ENCODE measurements at places on chromosomes 11 and 22. TPM values are rescaled to one million over a fixed set of nuclear protein-coding genes. Genes with fewer than 3 reads are reported as not detected.

NDUFS8 gene
- total RNA-seq = 83.0 TPM

VSTM5 gene
- 1.6 TPM for total RNA-seq

MMP11 gene
- total RNA-seq = 10.8 TPM

ANGPTL5 gene
- not detected for total RNA-seq

- no peak for DNase-seq
These were observed at the start of gene PATE3 for GRCh38 chr11:125787827-125788226. TSS of gene PATE3 (plus strand) at chr11:125788127. CDS start at chr11:125788152, 25 bp downstream.

DNA sequence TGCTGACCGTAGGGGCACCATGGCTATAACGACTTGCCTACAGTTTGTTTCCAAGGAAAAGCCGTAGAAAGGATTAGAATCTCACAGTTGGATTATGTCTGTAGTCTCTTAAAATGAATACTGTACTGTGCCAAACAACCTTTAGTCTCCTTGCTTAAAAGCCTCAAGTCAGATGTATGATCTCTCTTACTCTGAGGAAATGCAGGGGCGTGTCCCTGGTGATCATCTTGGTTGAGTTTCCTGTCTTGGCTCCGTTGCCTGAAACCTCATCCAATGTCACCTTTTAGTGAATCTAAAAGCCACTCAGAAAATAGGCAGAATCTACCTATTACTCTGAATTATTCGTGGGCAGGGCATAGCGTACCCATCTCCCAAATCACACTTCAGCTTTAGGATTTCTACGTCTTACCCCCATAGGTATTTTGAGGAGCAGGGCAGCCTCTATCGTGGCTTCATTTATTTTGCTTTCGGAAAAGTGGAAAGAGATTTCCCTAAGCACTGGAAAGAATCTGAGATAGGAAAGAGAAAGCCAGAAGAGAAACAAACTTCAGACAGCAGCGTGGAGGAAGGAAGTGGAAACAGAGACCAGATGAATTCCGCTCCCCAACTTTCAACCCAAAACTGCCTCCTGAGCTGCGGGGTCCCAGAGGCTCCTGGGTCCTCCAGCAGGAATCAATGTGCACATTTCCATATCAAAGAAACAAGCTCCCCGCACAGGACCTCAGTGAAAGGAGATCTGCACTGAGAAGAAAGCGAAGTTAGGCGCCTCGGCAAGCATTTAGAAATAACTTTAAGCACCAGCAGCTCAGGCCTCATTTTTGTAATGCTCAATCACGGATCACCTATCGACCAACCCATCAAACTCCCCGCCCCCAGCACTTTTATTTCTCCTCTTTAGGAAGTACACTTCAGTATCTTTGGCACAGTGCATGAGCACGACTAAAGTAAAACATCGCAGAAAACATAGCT is 245.8 kb downstream of the ETS1 start:
- DNase-seq = peak; percentile 31

DNA sequence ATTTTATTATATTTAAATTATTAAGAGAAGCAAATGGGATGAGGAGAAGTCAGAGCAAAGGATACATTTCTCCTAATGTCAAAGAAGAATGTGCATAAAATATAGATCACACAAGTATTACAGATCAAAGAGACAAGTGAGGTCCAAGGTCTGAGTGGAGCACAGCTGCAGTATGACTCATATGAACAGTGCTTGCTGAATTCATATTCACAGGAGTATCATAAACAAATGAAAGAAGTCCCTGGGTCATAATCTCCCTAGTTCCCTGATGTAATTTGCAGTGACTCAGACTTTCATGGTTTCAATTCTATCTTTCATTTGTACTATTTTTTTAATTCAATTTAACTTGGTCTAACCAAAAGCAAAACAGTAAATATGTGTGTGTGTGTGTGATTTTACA is 499.0 kb upstream of the CCDC179 start:
- DNase-seq = peak; percentile 65

GRCh38 chr11:1916132-1916985 is 3.1 kb upstream of the TNNT3 start:
- DNase-seq = no peak

GRCh38 chr22:48714231-48714630 is 1113.4 kb downstream of the BRD1 start:
- no peak for DNase-seq

- DNase-seq = no peak
These were observed 13.1 kb downstream of the MLC1 start for GRCh38 chr22:50072167-50072555.

DNA sequence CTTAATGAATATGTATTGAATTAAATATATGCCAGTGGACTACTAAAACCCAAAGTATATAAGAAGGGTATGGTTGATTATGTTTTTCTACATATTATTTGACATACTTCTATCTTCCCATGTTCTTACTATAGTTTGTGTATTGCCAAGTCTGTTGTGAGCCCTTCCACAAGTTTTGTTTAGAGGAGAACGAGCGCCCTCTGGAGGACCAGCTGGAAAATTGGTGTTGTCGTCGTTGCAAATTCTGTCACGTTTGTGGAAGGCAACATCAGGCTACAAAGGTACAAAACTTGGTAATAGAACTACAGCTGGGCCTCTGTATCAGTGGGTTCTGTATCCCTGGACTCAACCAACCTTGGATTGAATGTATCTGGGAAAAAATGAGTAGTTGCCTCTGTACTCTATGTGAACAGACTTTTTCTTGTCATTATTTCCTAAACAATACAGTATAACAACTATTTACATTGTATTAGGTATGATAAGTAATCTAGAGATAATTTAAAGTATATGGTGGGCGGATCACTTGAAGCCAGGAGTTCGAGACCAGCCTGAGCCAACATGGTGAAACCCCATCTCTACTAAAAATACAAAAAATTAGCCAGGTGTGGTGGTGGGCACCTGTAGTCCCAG is 38.7 kb upstream of the TTC36 start:
- peak; percentile 92 for DNase-seq

GRCh38 chr11:34397811-34398210 is 40.0 kb upstream of the ABTB2 start:
- DNase-seq = no peak

DNA sequence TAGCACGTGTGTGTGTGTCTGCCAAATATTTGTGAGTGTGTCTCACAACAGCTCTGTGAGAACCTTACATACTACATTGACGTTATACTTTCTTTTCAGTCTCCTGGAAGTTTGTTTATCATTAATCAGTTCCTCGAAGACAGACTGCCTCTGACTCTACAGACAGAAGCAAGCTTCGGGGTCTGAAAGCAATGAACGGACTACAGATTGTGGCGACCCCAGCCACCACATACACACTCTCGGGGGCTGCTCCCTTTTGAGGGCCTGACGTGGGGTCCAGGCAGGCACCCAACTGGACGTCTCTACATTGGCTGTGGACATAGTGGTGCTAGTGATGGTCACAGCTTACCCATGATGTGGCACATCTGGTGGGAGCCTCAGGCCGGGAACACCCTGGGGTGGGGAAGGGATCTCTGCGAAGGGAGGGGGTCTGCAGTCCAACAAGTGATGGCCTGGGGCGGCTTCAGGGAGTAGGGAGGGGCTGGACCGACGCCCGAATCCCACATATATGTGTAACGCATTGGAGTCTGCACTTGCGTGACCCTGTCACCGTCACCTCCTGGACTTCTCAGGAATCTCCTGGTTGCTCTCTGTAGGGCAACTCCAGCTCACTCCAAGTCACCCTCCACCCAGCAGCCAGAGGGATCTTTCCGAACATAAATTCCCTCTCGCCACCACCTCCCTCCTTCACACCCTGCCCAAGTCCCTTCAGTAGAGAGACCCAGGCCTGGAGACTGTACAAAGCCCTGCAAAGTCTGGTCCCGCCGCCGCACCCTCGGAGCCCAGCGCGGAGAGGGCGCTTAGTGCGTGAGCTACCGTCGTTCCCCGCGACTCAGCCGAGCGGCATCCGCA is 30.4 kb upstream of the TRIM29 start:
- no peak for DNase-seq

- DNase-seq = no peak
These were observed 104.3 kb upstream of the SYT13 start for GRCh38 chr11:45390407-45390806.

DNA sequence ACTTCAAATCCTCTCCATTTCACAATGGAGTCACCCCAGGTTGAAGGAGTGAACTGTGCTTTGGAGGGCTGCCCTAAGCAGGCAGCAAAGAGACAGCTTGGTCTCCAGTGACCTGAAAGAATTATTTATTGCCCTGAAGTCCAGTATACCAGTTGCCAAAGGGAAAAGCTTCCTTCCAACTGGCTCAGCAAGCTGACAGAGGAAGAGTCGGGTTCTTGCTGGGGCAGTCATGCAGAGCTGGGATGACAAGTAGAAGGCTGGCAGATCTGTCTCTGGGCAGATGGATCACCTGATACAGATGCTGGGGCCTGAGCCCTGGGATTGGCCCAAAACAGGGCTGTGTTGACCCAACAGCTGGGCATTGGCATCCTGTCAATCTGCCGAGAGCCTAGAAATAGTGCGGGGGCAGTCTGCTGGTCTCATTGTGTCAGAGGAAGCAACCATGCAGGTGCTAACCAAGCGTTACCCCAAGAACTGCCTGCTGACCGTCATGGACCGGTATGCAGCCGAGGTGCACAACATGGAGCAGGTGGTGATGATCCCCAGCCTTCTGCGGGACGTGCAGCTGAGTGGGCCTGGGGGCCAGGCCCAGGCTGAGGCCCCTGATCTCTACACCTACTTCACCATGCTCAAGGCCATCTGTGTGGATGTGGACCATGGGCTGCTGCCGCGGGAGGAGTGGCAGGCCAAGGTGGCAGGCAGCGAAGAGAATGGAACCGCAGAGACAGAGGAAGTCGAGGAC is at the start of gene THRSP:
Gene THRSP, plus strand, starts transcription at position 422 of the 742 bp plus-strand sequence. Its CDS starts 21 bp downstream, at position 443.
- no peak for DNase-seq

GRCh38 chr11:67345920-67346819 is 7.2 kb downstream of the POLD4 start:
- DNase-seq = peak; percentile 62

DNA sequence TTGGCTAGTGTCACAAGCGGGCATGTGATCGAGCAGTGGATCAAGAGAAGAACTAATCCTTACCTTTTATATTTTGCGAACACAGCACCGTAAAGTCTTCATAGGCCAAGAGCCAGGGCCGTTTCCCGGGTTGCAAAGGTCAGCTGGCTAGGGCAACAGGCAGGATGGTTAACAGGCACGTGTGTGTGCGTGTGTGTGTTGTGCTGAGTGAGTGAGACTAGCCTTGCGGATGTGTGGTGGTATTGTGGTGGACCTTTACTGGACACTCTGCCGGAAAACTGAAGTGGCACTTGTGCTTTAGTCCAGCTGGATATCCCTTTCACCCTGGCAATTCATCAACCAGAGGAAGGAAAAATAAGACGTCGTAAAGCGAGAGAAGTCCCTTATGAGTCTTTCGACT is 176.7 kb downstream of the BCR start:
- DNase-seq = no peak

GRCh38 chr11:66013762-66014100 is 1.9 kb downstream of the CST6 start:
- no peak for DNase-seq

DNA sequence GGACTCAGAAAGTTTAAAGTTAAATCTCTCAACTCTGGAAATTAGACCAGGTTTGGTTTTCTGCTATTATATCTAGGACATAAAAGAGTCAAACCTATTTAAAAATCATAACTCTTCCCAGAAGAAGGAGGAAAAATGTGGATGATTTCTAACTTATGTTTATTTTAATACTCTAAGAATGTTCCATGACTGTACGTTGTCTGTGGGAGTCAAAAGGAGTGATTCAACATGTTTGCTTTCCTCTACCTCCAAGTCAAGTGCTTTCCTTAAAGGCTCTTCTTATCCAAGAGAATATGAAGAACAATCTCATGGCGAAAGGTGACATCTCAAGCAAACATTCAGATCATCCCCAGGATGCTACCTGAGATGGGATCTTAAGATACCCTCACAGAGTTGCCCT is 21.6 kb downstream of the OR51E1 start:
- no peak for DNase-seq

Data from tongue (tissue), 3 donors.